ENCODE measurements at places on chromosomes 12 and 14. TPM values are rescaled to one million over a fixed set of nuclear protein-coding genes. Genes with fewer than 3 reads are reported as not detected.
A peak's percentile ranks its signal among the peaks of the same experiment; 100 is the strongest.

DNA sequence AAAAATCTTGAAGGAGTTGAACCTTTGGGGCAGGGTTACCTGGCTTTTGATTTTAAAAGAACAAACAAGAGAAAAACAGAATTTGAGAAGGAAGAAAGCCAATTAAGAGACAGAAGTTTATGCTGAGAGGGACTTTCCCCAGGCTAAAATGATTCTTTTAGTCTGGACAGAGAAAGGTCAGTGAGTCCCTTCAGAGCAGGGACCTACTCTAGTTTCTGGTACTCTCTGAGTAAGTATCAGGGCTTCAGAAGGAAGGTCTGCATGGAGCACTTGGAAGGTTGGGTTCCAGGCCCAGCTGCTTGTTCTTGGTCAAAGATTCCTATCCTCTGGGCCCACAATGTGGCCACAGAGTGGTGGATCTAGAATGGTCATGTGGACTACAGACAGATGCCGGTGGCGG is 59.6 kb downstream of the KLRG1 start:
- no peak for DNase-seq

GRCh38 chr14:56379956-56380355 is 199.6 kb upstream of the TMEM260 start:
- DNase-seq, result no peak

- DNase-seq, result peak; percentile 59
These were observed 8.7 kb upstream of the FGD4 start for GRCh38 chr12:32390572-32391219.

- DNase-seq, result peak; percentile 90
These were observed 201.9 kb upstream of the FOXN3 start for GRCh38 chr14:89618811-89619551.

GRCh38 chr14:75143761-75144527 is 17.1 kb upstream of the NEK9 start:
- DNase-seq, result no peak

DNA sequence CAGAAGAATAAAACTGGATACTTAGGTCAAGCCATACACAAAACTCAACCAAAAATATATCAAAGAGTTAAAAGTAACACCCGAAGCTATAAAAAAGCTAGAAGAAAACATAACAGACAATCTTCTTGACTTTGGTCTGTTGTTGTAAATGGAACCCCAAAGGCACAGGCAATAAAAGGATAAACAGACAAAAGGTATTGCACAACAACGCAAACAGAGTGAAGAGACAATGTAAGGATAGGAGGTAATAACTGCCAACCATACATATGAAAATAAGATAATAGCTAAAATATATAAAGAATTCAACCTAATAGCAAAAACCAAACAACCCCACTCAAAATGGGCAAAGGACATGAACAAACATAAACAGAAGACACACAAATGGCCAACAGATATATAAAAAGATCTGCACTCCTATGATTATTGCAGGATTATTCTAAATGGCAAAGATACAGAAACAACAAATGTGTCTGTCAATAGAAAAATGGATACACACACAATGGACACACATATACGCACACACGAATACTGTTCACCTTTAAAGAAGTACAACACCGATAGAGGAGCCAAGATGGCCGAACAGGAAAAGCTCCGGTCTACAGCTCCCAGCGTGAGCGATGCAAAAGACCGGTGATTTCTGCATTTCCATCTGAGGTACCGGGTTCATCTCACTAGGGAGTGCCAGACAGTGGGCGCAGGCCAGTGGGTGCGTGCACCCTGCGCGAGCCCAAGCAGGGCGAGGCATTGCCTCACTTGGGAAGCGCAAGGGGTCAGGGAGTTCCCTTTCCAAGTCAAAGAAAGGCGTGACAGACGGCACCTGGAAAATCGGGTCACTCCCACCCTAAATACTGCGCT is 1137.1 kb downstream of the FSCB start:
- DNase-seq, result no peak

The AVPR1A gene
- not detected for total RNA-seq

GRCh38 chr14:58788655-58789503 is 151.1 kb downstream of the DACT1 start:
- DNase-seq, result no peak

The TSPAN11 gene
- not detected for total RNA-seq

All from activated naive CD8-positive, alpha-beta T cell treated with anti-CD3 and anti-CD28 coated beads, Interleukin-2, amount 10 ng/mL, durations not matched to agents 7 days and 5 days (primary cell).